ENCODE measurements at places on chromosomes 12 and 14.

GRCh38 chr14:63515240-63515639 lies 27.9 kb downstream of the PPP2R5E start:
- no peak for DNase-seq

GRCh38 chr12:117390866-117391265 lies 29.4 kb upstream of the NOS1 start:
- DNase-seq: no peak

DNA sequence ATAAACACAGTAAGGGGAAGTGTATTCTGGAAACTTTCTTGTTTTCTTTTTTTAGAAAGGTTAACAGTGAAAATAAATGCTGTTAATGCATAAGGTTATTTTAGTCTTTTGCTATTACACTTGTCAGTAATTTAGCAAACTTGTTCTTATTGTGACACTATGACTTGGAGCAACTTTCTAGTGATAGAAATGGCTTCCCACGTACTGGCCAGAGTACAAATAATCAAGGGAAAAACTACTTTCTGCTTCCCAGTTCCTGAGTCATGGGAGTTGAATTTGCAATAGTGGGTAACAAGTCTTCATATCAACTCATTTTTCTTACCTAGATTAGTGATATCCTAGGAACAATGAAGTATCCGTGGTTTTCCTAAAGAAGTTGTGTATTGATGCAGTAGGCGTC lies 1072.3 kb downstream of the FLRT2 start:
- no peak for DNase-seq

DNA sequence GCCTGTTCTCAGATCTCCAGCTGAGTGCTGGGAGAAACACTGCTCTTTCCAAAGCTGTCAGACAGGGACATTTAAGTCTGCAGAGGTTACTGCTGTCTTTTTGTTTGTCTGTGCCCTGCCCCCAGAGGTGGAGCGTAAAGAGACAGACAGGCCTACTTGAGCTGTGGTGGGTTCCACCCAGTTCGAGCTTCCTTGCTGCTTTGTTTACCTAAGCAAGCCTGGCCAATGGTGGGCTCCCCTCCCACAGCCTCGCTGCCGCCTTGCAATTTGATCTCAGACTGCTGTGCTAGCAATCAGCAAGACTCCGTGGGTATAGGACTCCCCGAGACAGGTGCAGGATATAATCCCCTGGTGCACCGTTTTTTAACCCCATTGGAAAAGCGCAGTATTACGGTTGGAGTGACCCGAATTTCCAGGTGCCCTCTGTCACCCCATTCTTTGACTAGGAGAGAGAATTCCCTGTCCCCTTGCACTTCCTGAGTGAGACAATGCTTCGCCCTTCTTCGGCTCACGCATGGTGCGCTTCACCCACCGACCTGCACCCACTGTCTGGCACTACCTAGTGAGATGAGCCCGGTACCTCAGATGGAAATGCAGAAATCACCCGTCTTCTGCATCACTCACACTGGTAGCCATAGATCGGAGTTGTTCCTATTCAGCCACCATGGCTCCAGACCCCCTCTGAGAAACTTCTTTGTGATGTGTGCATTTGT lies 650.3 kb upstream of the ALG10B start:
- DNase-seq: no peak

DNA sequence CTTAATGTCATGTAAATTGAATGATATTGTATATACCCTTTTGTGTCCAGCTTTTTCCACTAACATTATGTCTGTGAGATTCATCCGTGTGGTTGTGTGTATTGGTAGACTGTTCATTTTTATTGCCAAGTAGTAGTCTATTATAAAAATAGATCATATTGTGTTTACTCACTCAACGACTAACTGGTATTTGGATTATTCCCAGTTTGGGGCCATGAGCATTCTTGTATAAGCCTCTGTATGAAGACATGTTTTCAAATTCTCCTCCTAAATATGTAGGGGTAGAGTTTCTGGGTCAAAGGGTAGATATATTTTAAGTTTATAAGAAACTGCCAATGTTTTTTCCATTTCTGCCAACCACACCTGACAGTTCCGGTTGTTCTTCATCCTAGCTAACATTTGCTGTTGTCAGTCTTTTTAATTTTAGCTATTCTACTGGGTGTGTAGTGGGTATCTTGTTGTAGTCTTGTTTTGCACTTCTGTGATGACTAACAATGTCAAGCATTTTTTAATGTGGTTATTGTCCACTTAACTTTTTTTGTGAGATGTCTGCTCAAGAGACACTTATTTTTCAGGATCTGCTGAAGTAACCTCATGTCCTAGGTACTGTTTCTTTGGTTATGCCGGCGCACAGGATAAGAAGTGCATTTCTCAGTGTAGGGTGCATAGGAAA lies 93.2 kb downstream of the DACT1 start:
- DNase-seq: no peak

DNA sequence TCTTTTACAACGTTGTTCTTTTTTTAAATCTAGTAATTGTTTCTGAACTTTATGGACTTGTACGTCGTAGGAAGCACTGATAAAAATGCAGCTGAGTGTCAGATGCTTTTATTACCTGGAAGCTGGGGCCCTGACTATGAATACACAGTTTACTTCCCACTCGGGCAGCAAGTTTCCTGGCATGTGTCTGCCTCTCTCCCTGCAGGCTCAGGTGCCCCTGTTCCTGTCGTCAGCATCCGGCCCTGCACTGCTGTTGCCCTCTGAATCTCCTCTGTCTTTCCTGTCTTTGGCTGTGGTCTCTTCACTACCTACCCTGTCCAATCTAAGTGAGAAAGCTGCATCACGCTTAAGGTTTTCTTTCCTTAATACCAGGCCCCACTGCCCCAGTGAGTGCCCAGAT lies 75.8 kb downstream of the PELI2 start:
- peak; percentile 28 for DNase-seq

GRCh38 chr12:68831272-68831671 lies 23.3 kb downstream of the MDM2 start:
- no peak for DNase-seq

- no peak for DNase-seq
Observed at GRCh38 chr14:29030970-29031369, 264.4 kb downstream of the FOXG1 start.

DNA sequence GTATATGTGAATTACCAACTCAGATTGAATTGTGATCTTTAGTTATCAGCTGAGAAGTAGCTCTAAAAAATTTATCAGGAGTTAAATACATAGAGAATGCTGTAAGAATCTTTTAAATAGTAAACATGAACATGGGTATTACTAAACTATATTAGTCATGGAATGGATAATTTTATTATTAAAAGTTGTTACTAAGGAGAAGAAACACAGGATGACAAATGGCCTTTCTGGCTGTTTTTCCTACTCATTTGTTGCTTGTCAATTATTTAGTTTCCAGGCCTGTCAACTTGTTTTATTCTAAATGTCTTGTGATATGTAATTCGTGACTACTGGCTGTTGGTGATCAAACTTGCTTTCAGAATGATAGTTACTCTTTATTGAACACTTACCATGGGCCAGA lies 58.7 kb downstream of the KTN1 start:
- no peak for DNase-seq

DNA sequence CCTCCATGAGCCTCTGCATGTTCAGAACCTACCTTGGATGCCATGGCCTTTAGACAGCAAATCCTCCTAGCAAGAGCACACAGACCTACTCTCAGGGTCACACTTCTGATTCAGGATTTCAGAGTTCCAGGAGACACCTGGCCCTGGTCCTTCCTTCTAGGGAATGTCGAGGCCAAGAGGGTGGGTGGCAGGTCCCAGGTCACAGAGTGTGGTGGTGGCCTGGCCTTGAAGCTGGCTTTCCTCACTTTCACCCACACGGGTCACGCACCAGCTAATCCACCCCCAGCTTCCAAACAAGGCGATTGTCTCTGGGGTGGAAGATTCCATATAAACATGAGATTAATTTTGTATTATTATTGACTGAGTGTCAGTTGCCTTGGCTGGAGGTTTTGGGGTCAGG lies 328.3 kb upstream of the RTL1 start:
- no peak for DNase-seq

GRCh38 chr14:51988221-51988620 lies 1.1 kb upstream of the RTRAF start:
- no peak for DNase-seq

GRCh38 chr14:41222581-41222980 lies 384.1 kb upstream of the LRFN5 start:
- DNase-seq: no peak

GRCh38 chr12:32087306-32087705 lies 19.3 kb upstream of the BICD1 start:
- DNase-seq: no peak

GRCh38 chr12:69779928-69780327 lies 41.3 kb downstream of the RAB3IP start:
- DNase-seq: peak; percentile 60

- no peak for DNase-seq
Observed at GRCh38 chr14:68779761-68780323, 13.0 kb downstream of the ZFP36L1 start.

DNA sequence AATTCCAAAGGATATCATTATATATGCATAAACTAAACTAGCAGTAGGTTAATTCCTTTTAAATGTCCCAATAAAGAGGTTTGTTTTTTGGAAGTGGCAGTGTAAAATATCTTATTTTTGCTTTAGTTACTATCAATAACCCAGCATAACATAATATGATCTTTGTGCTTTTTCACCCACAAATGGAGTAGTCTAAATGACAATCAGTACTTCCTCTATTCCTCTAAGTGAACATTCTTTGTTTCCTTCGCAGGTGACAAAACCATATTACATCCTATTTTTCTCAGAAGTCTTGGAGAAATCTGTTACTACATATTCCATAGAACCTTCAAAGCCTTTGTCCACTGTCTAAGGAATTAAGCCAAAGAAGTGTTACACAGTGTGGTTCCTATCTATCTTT lies 62.5 kb downstream of the MED13L start:
- no peak for DNase-seq

GRCh38 chr12:115438314-115438713 lies 754.3 kb upstream of the TBX3 start:
- no peak for DNase-seq
